NCI-H1417 treated with DMSO at 0.1 percent for 48 hours (cell line): ENCODE measurements at places on chromosomes 2 and 18.

DNA sequence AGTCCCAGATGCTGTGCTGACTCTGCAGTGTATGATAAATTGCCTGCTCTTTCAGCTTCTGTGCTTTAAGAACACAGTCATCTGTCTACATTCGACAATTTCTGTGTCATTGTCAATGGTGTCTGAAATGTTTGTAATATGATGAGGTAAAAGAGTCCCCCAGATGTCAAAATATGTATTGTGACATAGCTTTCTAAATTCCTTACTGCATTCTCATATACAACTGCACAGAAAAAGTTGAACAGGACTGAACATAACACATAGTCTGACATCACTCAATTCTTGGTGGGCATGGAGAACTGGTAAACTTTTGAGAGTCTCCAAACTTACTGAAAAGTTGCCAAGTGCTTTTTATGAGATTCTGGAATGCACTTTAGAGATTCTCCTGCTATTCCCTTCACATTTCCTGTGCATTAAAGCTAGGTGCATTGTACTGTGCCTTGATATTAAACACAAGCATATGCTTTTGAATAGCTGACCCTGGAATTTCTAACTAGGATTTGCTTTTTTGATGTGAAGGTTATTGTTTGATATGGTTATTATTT lies 48.1 kb upstream of the ARHGAP28 start:
- DNase-seq, result no peak

- no peak for DNase-seq
Measured at GRCh38 chr18:44238454-44238853, 442.2 kb upstream of the SETBP1 start.

DNA sequence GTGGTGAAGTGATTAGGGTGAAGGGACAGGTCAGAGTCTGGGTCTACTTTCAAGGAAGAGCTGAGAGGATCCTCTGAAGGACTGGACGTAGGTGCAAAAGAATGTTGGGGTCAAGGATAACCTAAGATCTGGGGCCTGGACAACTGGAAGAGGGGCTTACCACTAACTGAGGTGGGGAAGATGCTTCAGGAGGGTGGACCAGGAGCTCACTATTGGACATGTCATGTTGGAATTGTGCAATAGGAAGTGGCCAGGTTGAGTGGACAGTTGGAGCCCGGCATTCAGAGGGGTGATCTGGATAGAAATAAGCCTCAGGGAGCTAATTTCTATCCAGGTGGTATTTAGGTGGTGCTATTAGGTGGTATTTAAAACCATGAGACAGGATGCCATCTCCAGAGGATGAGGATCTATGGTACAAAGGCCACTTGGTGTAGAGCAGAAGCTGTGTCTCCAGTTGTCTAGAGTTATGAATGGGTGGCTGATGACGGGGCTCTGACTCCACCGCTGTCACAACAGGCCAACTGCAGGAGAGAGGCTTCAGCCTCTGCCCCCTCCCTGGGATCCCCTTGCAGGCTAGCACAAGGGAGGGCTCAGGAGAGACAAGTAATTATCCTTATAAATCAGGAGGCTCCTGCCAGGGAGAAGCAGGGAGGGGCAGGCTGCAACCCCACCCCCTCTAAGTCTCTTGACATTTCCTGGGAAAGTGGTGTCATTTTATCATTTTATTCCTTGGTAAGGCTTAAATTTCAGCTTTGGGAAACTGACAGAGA lies 158.0 kb downstream of the SMAD7 start:
- no peak for DNase-seq

DNA sequence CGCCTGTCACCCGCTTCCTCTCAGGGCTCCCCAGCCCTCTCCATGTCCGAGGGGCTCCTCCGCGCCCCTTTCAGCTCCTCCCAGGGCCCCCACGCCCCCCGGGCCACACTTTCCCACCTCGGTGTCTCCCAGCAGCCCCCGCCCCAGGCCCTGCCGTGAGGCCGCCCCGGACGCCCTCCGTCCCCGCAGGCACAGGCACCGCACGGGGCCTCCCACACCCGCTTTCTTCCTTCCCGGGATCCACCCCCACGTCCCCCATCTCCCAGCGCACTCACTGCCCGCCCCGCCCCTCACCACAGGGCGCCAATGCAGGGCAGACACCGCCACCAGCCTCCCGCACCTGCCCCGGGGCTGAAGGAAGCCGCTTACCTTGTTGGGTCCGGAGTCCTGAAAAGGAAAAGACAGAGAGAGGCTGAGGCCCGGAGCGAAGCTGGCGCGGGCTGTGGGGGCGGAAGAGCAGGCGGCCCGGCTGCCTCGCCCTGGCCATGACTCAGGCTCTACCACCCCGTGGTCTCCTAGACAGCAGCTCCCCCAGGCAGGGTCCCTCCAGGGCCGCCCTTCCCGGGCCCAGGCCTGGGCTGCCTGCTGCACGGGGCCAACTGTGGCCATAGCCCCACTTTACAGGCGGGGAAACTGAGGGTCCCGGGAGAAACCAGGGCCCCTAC lies 37.7 kb downstream of the KIF1A start:
- no peak for DNase-seq

DNA sequence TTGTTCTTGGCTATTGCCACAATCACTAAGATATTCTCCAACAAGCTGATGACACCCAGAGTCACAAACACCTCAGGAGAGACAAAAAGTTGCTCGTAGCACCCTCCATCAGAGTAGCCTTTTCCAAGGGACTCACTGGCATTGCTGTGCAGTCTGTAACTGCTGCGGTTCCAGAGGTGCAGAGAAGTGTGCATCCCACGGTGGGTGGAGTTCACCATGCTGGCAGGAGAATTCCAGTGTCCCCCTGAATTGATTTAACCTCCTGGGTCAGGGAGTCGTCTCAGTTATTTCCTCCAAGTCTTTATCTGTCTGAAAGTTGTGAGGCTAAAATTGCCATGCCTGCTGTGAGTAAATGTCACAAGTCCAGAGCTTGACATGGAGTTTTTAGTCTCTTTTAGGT lies 443 bp downstream of the MC4R start:
- DNase-seq, result no peak

- DNase-seq, result no peak
Measured at GRCh38 chr2:233022561-233022960, 9.5 kb upstream of the NGEF start.

DNA sequence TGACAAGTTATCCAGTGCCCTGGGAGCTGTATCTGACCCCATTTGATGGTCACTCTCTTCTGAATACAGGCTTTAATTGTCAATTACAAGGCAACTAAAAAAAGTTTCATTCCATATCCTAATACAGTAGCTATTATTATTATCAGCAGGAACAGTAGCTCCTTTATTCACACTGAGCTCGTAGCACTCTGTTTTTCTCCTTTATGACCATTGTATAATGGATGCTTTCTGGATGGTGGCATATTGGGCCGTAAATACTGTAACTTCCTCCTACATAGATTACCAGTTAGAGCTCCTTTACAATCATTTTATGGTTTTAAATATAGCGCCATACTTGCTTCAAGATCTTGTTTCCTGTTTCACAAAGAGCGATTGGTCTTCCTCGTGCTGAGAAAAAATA lies 1040.3 kb downstream of the TSN start:
- DNase-seq, result no peak

DNA sequence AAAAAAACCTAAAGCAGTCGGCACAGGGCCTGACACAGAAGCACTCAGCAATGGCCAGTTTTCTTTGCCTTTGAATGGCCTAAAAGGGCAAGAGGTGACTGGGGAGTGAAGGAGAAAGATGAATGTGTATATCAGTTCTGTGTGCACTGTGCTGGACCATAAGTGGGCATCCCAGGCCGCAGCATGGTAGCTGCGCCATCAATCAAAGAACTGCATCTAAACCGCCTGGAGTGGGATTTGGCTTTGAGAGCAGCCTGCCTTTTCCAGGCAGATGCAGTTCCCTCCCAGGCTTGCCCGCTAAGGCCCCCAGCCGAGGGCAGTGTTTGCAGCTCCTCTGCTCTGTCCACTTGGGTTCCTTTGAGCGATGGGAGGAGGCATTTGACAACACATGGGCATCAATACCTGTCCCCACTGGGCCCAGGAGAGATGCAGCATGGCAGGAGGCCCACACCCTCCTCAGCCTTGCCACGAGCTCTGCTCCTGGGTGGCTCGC lies 144.1 kb downstream of the FAM210A start:
- no peak for DNase-seq

DNA sequence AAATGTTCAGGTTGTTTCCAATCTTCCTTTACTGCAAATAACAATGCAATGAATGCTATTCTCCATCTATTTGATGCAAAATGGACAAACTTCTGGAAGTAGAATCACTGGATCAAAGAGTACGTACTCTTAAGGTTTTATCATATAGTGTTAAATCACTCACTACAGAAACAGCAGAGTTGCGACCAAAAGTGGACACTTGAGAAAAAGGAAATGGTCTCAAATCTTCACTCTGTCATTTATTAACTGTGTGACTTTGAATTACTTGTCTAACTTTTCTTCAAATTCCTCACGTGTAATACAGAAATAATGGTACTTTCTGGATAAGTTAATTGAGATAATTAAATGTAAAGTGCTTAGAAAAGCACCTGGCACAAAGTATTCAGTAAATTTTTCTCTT lies 78.1 kb downstream of the CERKL start:
- DNase-seq, result no peak

- DNase-seq, result no peak
Measured at GRCh38 chr2:223727562-223727961, 109.8 kb downstream of the AP1S3 start.

DNA sequence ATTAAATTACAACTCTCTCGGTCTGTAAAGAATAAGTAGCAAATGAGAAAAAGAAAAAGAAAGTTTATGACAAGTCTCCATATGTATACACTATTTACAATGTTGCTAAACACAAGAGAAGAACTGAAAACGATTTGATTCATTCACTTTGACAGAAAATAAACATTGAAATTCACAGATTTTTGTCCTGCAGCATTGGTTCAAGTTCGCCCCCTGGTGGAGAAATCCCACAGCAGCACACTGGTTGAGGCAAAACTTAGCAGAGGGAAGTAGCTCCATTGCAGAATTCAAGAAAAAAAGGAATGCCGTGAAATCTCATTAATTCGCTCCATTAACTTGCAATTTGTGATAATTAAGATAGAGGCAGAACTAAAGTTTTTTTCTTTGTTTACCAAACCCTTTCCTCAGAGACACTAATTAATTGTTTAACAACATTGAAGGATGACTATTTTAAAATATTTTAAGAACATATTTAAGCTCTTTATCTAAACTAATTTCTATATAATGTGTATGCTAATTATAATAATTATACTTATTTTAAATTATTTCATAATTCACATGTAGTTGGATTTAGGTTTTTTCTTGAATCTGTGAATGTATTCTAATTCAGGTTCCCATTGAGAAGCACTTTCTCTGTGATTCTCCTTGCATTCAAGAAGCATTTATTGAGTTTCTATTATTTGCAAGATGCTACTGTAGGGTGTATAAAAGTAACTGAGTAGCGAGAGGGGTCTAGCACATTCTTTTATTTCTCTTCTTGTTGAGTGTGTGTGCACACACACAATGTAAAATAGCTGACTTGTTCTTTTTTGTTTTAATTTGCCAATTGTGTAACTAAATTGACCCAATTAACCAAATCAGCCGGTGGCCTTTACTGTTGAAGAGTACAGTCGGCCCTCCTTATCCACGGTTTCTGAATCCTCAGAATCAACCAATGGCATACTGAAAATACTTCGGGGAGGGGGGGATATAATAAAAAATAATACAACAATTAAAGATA lies 74.1 kb downstream of the COL4A3 start:
- no peak for DNase-seq

DNA sequence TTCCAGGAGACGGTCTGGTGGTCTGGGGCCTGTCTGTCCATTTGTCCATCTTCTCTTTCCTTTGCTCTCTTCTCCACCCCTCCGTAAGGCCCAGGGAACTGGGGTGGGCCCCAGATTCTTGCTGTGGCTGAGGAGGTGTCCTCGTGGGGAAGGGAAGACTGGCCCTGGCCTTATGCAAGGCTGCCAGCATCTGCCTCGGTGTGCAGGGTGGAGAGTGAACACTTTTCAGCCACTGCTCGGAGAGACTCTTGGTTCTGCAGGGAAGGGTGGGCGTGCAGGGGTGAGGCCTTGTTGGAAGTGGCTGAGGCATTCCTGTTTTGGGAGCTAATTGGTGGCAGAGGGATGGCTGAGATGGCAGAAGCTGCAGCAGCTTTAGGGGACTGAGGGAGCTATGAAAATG lies 23.0 kb downstream of the EMX1 start:
- no peak for DNase-seq

- no peak for DNase-seq
Measured at GRCh38 chr2:236351966-236352525, 87.8 kb upstream of the ASB18 start.

GRCh38 chr2:11674983-11675382 lies 5.0 kb upstream of the NTSR2 start:
- no peak for DNase-seq

DNA sequence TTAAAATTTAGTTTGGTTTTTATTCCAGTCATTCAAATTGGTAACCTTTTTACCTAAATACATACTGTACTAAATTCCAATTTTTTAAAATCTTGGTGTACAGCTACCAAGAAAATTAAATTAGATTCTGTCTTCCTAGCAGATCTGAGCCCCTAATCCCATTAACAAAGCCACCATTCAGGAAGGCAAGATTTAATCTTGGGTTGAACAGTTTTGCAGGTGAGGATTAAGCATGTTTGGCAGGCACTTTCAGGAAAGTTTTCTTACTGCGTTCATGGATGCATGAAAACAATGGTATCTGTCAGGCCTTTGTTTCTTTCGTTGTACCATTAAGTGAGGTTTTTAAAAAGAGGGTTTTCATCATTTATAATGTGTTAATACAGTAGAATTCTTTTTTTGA lies 32.8 kb downstream of the ITPRID2 start:
- DNase-seq, result no peak

DNA sequence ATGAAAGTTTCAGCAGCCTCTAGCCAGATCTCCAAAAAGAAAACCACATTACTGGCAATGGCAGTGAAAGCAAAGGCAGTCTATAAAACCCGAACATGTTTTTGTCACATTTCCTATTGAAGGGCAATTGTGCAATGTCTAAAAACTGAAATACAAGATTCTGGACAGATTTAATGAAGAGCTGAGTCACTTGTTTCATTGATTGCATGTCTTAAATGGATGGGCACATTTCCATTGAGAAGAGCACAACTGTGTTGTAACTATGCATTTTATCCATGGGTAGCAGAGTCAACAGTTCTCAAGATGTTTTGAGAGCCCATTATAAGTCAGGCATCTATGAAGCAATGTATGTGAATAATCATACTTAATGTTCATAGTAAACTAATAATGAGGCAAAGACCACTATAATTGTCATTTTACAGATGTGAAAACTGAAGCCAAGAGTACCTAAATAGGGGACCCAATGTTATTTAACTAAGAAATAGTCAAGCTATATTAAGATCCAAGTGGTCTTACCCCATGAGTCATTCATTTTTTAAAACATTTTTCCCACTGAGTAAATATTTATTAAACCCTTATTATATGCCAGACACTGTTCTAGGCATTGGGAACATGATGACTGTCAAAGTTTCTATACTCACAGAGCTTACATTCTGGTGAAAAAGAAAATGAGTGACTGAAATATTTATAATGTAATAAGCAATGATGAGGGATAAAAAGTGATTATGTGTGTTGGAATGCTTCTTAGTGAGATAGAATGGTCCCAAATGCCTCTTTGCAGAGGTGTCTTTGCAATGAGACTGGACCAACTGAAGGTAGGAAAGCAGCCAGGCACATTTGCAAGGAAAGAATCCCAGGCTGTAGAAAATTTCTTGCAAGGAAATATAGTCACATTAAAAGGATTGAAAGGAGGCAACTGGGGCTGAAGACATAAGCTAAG lies 818.9 kb upstream of the ACVR2A start:
- no peak for DNase-seq

GRCh38 chr2:145040433-145040832 lies 520.5 kb upstream of the ZEB2 start:
- no peak for DNase-seq
